ENCODE measurements at places on chromosomes 7 and 10. TPM values are rescaled to one million over a fixed set of nuclear protein-coding genes. Genes with fewer than 3 reads are reported as not detected.

GRCh38 chr7:151883857-151884256 is 6.9 kb upstream of the PRKAG2 start:
- no peak for DNase-seq

GRCh38 chr7:120353171-120353570 is 80.2 kb downstream of the KCND2 start:
- no peak for DNase-seq

DNA sequence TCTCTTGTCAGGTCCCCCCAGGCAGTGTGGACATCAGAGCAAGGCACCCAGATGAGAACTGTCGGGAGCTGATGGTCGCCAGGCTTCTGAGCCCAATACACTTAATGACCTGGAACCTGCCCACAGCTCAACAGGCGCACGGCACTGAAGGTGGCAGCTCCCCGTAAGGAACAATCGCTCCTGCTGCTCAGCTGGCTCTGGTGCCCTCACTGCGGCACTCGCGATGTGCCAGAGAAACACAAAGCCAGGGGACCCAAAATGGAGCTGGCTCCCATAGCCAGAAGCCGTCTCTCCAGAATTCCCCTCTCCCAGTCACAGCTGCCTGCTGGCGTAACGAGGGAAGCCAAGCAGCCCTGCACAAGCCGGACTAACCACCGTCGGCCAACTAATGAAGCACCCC is 6.3 kb downstream of the CALN1 start:
- DNase-seq = no peak

- no peak for DNase-seq
These were observed 14.3 kb downstream of the ANKRD1 start for GRCh38 chr10:90906596-90906995.

DNA sequence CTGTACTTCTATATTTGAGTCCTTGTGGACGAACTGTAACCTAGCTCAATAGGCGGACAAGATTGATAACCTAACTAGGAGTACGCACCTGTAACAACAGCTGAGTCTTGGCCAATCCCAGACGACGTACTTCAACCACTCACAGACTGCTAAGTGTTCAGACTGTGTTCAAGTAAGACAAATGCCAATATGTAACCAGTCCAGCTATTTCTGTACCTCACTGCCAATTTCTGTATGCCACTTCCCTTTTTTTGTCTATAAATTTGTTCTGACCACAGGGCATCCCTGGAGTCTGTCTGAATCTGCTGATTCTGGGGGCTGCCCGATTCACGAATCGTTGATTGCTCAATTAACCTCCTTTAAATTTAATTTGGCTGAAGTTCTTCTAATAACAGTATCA is 32.2 kb downstream of the HACD1 start:
- no peak for DNase-seq

GRCh38 chr10:126903656-126904360 is 1.4 kb upstream of the DOCK1 start:
- DNase-seq = no peak

- DNase-seq = no peak
These were observed 548.0 kb upstream of the SEMA3D start for GRCh38 chr7:85734823-85735222.

DNA sequence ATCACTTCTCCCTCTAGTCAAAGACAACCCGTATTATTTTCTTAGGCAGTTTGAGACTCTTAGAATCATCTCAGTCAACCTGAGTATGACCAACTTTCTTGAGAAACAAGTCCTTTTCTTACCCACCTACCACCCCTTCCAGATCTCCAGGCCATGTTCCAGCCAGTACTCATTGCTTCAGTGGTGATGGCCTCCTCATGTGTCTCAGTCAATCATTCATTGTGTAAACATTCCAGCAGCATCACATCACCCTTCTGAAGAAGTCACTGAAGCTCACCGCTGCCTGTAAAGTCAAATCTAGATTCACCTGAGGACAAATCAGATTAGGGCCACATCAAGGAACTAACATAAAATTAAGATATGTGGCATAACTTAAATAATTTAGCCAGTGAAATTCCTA is 467.2 kb upstream of the NRP1 start:
- no peak for DNase-seq

GRCh38 chr7:133815611-133816210 is 311.4 kb upstream of the LRGUK start:
- DNase-seq = no peak

- DNase-seq = no peak
These were observed 75.7 kb downstream of the DNAJC1 start for GRCh38 chr10:21927631-21928353.

GRCh38 chr10:121282797-121283515 is 315.3 kb downstream of the FGFR2 start:
- no peak for DNase-seq

DNA sequence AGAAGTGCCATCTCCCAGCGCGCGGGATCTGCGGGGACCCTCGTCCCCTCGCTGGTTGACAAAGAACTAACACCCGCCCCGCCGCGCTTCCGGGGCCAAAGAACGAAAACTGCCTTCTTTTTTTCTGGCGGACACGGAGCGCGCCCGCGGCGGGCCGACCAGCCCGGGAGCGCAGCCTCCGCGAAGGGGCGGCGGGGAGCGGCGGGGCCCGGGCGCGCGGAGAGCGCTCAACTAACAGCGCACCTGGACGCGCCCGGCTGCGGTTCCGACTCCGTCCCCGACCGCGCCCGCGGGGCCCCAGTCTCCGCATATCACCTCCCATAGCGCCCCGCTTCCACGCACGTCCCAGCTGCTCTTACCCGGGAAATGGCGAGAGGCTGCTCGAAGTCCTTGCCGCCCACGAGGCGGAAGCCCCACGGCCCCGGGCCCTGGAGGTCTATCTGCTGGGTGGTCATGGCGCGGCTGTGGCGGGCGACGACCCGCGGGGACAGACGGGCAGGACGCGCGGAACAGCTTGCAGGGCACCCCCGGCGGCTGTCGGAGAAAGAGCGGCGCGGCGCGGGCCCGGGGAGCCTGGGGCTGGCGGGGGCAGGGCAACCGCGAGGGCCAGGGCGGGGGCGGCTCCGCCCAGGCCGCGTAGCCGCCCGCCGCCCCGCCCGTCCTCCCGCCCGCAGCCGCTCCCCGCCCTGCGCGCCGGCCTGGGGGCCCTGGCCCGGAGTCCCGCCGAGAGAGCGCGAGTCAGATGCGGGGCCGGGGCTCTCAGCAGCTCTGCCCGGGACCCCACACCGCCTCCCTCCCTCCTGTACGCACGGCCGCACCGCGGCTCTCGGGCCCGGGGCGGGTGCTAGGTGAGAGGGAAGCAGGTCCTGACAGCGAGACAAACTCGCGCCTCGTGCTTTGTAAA is at the start of gene PDLIM1:
PDLIM1 (minus strand) TSS at position 543 of the 904 bp plus-strand sequence; CDS start at position 455, 88 bp downstream.
- peak; percentile 46 for DNase-seq

- no peak for DNase-seq
These were observed 59.5 kb upstream of the CDCA7L start for GRCh38 chr7:22005151-22005550.

Gene ADAP1
- total RNA-seq = 10.0 TPM

Gene SFTPD
- total RNA-seq = not detected

Gene ASNS
- 379 TPM for total RNA-seq

Gene C10orf62
- total RNA-seq = 0.12 TPM
